ENCODE measurements at places on chromosomes 16 and 17.

- DNase-seq = no peak
Measured at GRCh38 chr17:81720267-81721071, 8.4 kb downstream of the SLC25A10 start.

DNA sequence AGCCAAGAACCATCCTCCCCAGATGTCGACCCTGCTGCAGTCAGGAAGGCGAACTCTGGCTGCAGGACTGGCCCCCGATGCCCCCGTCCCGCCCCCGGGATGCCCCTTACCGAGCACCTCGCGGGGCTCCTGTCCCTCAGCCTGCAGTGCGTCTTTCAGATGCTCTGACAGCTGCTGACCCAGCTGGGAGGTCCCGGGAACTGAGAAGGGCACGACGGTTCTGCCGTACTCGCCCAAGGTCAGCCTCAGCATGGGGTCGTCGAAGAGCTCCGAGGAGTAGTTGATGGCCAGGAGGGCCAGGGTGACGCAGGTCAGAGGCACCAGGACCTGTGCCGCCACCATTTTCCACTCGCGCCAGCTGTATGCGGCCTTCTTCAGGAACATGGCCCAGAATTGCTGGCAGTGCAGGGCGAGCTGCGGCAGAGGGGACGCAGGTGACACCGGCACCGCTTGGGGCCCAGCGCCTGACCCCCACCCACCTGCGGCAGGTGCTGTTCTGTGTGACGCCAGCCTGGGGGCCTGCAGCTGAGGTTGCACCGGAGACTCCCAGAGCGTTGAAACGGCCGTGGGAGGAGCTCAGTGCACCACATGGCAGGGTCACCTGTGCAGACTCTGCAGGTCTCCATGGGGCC is 20.1 kb upstream of the RNPS1 start:
- DNase-seq = no peak

- DNase-seq = no peak
Measured at GRCh38 chr16:56662357-56663354, 4.9 kb downstream of the MT1F start.

DNA sequence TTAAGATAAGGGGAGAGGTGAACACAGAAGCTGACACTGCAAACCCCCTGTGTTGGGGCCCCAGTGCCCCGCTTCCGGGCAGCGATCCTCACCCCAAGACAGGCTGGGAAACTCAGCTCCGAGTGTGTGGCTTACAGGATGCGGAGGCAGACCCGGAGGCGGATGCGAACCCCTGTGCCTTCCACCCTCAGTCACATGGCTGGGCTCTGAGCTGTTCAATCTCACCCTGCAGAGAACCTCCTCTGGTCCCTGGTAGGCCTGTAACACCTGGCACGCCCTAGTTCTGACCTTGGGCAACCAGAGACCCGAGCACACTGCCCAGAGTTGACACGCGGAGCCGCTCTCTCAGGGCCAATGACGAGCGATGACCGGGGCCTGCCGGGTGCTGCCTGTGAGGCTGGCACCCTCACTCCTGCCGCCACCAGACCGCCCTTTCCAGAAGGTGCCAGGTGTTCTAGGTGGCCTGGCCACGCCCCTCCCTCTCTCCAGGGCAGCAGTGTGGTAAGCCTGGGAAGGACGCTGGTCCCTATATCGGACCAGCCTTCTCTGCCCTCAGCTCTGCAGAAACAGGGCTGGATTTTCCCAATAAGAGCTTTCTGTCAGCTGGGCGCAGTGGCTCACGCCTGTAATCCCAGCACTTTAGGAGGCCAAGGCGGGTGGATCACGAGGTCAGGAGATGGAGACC is 23.3 kb downstream of the MEAK7 start:
- no peak for DNase-seq

GRCh38 chr17:14525551-14526455 is 224.9 kb downstream of the HS3ST3B1 start:
- no peak for DNase-seq

- DNase-seq = no peak
Measured at GRCh38 chr17:6427279-6427781, 7.6 kb downstream of the AIPL1 start.

DNA sequence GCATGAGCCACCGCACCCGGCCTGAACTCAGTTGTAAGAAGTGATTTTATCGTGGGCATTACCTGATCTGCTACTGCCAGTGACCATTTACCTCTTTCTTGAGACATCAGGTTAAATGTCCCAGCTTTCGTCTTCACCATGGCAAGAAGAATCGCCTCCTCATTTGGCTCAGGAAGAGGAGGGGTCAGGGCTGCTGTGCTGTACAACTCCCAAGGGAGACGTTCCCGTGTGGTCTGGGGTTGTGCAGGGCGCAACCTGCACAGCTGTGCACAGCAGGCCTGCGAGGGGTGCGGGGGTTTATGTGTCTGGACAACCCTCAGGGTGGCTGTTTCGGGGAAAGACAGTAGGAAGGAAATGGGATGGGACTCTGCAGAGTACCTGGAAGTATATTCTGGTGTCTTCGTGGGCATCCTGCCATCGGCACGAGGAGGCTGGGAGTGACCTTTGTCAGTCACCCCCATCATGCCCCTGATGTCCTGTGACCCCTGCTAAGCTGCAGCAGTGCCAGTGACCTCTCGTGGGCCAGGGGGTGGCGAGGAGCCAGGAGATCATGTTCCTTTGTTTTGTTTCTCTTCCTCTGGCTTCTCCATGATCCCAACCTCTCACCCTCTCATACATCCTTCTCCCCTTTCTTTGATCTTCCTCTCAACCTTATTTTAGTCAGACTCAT is 27.3 kb downstream of the CIBAR2 start:
- no peak for DNase-seq

DNA sequence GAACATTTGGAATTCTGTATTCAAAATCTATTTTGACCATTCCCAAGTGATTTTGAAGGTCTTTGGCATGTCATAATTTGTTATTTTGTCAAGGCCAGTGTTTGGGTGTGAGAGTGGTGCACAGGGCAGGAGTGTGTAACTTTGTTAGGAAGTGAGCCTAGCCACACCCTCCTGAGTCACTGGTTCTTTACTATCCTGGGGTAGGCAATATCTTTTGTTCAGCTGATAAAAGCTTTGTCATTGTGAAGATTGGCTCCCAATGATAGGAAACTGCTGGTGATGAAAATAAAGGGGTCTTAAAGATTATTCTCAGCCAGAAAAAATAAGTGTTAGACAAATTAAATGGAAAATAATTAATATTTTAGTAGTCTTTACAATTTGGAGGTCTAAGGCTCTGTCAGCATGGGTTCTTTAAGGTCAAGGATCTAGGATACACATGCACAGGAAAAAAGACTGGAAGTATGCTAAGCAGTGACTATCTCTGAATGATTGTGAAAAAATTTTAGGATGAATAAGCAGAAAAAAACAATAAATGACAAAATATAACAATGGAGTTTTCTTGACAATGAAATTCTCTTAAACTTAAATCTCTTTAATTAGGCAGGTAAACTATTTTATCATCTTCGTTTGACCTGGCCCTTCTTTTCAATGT is 5.1 kb downstream of the UBN1 start:
- DNase-seq = peak; percentile 70

DNA sequence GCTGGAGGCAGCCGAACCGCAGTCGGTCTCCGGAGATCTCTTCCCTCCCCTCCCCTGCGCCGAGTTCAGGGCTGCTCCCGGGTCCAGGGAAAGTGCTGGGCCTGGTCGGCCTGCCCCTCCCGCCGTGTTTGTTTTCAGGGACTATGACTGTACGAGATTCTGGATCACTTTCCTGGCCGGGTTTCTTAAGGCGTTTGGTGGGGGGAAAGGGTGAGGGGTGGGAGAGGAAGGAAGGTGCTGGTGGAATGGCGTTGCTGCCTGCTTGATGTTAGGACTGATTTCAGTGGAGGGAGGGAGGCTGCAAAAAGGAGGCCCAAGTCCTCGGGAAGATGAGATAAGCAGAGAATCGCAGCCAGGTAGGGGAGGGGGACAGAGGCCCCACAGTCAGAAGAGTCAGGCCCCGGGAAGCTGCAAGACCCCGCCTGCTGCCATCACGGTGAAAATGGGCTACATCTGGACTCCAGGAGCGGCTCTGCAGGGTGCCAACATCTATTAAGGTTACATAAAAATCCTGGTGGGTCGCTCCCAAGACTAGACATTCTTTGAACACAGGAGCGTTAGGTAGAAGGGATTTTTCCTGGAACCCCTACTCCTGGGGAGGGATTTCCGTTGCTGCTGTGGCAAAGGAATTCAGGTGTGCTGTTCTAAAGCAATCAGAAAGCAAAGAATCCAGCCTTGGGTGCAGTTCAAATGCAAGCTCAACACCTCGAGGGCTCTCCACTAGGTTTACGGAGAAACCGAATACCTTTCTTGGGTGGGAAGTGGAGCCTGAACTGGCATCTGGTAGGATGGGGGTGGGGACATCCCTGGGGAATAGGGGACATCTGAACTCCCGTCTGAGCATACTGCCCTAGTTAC is 1.2 kb downstream of the ARHGAP44 start:
- no peak for DNase-seq

GRCh38 chr16:27383556-27384243 is 18.3 kb upstream of the IL21R start:
- DNase-seq = peak; percentile 70

DNA sequence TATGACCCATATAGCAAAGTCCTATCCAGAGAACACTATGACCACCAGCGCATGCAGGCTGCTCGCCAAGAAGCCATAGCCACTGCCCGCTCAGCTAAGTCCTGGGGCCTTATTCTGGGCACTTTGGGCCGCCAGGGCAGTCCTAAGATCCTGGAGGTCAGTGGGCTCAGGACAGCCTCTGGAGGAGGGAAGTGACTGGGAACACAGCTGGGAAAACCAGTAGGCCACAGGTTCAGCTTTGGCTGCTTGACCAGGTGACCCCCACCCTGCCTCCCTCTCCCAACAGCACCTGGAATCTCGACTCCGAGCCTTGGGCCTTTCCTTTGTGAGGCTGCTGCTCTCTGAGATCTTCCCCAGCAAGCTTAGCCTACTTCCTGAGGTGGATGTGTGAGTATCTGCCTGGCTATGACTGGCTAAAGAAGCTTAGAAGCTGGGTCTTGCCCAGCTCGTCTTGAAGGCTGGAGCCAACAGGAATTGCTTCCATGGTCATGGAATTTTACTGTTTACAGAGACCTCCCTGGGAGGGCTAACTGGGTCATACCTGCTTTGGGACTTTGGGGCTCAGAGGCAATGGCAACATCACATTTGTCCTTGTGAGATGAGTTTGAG is 1.5 kb upstream of the OVCA2 start:
- DNase-seq = no peak

DNA sequence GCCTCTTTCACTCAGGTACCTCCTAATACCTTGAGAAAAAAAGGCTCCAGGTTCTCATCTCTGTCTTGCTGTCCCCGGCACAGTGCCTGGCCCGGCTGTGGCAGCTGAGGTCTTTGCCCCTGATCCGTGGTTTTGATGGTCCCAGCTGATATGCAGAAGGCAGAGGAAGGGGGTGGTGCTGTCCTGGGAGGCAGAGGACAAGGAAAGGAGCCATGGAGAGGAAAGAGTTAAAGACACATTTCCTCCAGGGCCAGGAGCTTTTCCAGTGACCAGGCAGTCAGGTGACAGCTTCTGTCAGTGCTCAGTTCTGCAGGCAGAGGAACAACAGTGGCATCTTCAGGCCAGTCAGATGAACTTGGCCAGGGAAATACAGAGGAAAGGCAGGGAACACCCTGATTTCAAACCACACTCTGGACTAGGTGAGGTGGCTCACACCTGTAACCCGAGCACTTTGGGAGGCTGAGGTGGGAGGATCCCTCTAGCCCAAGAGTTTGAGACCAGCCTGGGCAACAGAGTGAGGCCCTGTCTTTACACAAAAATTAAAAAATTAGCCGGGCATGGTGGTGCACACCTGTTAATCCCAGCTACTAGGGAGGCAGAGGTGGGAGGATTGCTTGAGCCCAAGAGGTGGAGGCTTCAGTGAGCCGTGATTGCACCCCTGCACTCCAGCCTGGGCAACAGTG is 3.3 kb upstream of the COG1 start:
- peak; percentile 61 for DNase-seq

DNA sequence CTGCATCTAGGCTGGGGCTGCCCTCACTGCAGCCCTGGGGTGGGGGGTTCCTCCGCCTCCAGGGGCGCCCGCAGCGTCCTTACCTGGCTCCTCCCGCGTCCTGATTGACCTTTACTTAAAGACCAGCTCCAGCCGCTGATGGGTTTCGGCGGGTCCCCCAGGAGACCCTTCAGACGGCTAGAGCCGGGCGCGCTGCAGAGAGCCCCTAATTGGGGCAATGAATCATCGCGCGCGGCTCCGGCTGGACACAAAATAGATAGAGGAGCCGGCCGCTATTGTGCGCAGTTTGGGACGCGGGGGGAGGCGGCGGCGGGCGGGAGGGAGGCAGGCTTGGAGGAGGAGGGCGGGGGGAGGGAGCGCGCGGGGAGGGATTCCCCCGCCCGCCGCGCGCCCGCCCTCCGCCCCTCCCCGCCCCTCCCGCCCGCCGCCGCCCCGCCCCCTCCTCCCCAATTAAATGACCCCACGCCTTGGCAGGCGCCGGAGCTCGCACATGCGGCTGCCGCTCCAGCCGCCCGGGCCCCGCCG is 56.5 kb upstream of the CIBAR2 start:
- DNase-seq = no peak

- DNase-seq = no peak
Measured at GRCh38 chr17:32525122-32525521, 38.3 kb downstream of the CDK5R1 start.

- DNase-seq = no peak
Measured at GRCh38 chr16:88048985-88049384, 97.8 kb downstream of the BANP start.

DNA sequence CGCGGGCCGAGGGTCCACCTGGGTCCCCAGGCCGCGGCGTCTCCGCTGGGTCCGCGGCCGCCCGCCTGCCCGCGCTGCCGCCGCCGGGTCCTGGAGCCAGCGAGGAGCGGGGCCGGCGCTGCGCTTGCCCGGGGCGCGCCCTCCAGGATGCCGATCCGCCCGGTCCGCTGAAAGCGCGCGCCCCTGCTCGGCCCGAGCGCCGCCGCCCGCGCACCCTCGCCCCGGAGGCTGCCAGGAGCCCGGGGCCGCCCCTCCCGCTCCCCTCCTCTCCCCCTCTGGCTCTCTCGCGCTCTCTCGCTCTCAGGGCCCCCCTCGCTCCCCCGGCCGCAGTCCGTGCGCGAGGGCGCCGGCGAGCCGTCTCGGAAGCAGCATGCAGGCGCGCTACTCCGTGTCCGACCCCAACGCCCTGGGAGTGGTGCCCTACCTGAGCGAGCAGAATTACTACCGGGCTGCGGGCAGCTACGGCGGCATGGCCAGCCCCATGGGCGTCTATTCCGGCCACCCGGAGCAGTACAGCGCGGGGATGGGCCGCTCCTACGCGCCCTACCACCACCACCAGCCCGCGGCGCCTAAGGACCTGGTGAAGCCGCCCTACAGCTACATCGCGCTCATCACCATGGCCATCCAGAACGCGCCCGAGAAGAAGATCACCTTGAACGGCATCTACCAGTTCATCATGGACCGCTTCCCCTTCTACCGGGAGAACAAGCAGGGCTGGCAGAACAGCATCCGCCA is 504 bp downstream of the FOXC2 start:
- DNase-seq = no peak

GRCh38 chr16:54194334-54194743 is 92.2 kb downstream of the IRX3 start:
- DNase-seq = no peak

GRCh38 chr16:14362774-14363371 is 267.2 kb downstream of the PARN start:
- DNase-seq = no peak

- DNase-seq = peak; percentile 87
Measured at GRCh38 chr16:31105677-31106213, 2.4 kb upstream of the BCKDK start.

All from hematopoietic multipotent progenitor cell treated with erythropoietin and hydrocortisone succinate and interleukin-3 and kit ligand, for 8 days (in vitro differentiated cells).